ENCODE measurements at places on chromosomes 6 and 20.

DNA sequence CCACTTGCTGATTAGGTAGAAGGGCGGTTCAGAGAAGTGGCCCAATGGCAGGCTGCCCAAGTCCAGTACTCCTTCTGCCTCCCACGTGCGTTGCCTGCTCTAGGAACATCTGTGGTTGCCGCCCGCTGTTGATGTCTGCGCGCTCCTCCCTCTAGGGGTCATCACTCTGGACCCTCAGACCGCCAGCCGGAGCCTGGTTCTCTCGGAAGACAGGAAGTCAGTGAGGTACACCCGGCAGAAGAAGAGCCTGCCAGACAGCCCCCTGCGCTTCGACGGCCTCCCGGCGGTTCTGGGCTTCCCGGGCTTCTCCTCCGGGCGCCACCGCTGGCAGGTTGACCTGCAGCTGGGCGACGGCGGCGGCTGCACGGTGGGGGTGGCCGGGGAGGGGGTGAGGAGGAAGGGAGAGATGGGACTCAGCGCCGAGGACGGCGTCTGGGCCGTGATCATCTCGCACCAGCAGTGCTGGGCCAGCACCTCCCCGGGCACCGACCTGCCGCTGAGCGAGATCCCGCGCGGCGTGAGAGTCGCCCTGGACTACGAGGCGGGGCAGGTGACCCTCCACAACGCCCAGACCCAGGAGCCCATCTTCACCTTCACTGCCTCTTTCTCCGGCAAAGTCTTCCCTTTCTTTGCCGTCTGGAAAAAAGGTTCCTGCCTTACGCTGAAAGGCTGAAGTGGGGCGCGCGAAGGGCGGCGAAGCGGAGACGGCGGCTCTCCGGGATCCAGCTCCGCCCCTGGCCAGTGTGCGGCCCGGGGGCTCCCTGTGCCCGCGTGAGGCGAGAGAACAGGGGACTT is 8.5 kb downstream of the TRIM15 start:
- DNase-seq: peak; percentile 74

DNA sequence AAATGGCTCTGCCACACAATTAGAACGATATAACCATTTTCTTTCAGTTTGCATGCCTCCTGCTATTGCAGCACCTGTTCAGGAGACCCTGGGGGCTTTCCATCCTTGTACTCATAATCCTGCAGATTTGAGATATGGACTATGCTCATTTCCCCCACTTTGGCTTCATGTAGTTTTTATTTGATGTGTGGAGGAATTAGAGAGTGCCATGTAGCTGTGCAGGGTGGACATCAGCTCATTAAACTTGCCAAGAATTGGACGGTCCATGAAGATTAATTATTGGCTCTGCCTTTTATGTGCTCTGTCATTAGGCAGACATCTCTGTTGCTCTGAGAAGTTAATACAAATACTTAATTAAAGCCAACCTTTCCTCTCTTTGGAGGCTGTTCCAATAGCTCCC is 66.2 kb upstream of the CD83 start:
- DNase-seq: no peak

- DNase-seq: no peak
These were observed 112.8 kb downstream of the INSM1 start for GRCh38 chr20:20480689-20481088.

DNA sequence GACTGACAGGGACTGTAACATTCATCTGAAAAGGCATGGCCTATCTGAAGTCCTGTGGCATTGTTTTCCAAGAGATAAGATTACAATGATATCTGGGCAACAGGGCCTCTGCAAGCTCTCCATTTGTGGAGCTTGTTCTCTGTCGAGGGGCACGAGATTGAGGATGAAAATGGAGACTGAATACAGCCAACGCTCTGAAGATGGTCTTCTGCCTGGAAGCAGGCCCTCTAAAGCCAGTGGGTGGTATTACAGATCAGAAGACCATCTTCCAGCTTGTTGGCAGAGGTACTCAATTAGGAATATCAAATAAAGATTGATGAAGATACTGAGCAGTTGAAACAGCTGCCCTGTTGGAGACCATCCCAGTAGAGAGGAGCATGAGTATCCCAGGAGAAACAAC is 288.2 kb downstream of the CENPW start:
- no peak for DNase-seq

DNA sequence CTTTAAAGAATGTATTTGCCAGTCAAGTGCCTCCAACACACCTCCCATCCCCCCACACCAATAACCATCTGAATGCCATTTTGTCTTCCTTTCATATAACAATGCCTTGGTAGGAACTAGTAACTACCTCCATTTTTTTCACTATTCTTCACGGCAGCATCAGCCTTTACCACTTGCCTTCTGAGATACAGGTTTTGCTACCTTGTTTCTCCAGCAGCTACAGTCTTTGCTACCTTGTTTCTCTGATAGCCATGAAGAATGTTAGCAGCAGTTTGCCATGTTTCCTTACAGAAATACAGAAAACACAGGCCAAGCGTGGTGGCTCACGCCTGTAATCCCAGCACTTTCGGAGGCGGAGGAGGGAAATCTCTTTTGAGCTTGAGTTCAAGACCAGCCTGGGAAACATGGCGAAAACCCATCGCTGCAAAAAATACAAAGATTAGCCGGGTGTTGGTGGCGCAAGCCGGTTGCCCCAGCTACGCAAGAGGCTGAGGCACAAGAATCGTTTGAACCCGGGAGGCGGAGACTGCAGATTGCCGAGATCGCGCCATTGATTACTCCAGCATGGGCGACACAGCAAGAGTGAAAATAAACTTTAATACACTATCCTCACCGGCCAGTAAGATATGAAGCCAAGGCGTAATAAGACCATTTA is 100.9 kb downstream of the HFE start:
- DNase-seq: peak; percentile 40

- no peak for DNase-seq
These were observed 53.8 kb downstream of the ADAT2 start for GRCh38 chr6:143396497-143397226.

GRCh38 chr6:23277521-23278179 is 708.3 kb downstream of the HDGFL1 start:
- DNase-seq: no peak

- DNase-seq: no peak
These were observed 42.4 kb downstream of the FAM184A start for GRCh38 chr6:119036081-119036480.

GRCh38 chr6:9307786-9308185 is 872.4 kb upstream of the SLC35B3 start:
- no peak for DNase-seq

DNA sequence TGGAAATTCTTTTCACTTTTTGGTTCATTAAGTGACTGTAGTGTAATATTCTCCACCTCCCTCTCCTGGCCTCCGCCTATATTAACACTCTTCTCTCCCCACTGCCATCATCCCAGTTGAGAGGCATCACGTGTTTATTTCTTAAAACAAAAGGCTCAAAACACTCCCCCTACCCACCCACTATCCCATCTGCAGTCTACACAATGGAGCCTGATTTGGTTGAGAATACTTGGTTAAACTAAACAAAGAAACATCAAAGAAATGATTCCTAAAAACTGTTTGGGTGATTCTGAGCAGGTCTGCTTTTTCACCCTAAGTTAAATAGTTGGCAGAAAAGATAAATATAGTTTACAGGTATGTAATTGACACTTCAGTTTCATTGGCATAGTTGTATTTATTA is 5.9 kb downstream of the TFAP2B start:
- DNase-seq: no peak

DNA sequence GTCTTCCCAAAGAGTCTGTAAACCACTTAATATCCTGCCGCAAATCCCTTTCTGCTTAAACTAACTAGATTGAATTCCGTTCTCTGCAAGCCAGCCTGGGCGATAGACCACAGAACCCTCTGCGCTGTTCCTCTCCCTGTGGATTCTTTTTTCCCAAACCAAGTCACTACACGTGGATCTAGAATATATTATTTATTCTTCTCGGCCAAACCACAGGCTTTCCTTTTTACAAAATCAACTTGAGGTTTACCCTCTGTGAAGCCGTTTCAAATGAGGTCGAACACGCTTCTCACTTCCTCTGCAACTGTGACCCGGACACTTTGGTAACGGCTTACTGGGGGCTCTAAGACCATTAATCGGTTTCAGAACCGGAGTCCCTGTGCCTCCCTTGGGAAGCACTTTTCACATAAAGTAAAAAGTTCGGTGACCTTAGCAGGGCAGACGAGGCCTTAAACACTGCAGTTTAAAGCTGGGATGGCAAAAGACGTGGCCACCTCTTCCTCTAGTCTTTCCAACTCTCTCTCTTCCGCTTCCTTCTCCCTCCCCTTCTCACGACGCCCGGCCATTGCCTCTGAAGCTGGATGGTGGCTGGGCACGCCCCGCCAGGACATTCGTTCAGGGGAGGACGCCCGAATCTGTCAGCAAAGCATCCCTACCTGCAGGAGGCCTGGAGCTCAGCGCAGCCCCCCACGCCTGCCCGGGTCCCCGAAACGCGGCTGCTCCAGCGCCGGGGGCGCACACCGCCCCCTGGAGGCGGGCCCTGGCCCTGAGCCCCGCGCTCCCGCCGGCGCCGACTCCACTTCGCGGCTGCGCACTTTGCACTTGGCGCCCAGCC is 55.0 kb upstream of the FOXC1 start:
- peak; percentile 69 for DNase-seq

GRCh38 chr6:117025310-117025709 is 148.3 kb downstream of the RFX6 start:
- DNase-seq: no peak

- DNase-seq: no peak
These were observed 16.8 kb downstream of the CASS4 start for GRCh38 chr20:56428881-56429280.

- peak; percentile 35 for DNase-seq
These were observed 5.3 kb upstream of the ACAT2 start for GRCh38 chr6:159756508-159756907.

- no peak for DNase-seq
These were observed 18.7 kb upstream of the COL10A1 start for GRCh38 chr6:116144605-116145004.

DNA sequence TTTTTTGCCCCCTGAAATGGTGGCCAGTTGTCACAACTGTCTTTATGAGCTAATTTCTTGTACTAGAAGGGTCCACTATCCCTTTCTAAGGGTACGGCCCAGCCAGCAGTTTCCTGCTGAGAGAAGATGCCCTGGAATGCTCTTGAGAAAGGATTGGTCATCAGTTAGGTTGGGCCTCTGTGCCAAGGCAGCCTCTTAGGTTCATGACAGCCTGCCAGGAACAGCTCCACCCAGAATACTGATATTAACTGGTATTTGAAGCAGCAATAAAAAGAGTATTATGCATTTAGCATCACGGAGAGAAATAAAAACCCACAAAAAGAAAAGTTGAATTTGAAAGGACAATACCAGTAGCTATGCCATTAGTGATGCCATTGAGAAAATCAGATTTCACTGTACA is 9.0 kb upstream of the HINT3 start:
- peak; percentile 61 for DNase-seq

- DNase-seq: no peak
These were observed 37.0 kb downstream of the MC3R start for GRCh38 chr20:56285496-56285895.

- no peak for DNase-seq
These were observed 3.7 kb upstream of the SLC17A2 start for GRCh38 chr6:25934156-25934555.

DNA sequence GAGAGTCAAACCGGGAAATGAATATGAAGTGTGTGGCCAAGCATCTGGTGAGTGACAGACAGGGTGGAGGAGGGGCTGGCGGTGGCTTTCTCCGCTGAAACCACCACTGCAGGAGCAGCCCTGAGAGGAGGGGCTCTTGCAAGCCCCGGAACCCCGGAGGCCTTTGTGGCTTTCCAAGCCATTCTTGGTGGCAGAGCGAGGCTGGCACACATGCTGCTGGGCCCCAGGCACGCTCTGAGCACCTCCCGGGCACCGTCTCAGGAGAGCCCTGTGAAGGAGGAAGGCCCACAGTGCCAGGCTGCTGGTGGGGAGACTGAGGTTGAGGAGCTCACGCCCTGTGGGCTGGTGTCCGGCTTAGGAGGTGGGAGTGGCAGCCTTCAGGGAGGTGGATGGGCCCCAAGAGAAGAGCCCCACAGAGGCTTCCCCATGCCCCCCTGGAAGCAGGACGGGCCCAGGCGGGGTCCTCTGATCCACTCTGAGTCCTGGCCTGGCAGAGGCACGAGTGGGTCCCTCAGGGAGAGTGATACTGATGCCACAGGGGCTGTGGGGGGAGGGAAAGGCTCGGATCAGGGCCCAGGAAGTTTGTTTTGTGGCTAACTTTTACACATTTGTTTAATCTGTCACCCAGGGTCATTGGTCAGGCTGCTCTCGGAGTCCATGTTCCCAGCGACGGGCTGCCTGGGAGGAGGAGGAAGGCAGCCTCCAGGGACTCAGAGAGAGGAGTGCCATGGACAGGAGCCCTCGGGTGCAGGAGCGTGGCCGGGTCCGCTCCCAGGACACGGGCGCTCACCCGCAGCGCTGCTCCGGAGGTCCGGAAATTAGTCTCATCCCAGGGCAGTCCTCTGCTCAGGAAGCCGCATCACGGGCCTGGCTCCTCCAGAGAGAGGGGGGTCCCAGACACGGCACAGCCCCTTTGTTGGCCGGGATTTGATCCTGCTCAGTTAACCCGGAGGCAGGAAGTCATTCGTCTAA is 170.7 kb downstream of the ERMARD start:
- DNase-seq: no peak

- DNase-seq: no peak
These were observed 13.7 kb upstream of the PLCG1 start for GRCh38 chr20:41123631-41124030.

- no peak for DNase-seq
These were observed 36.9 kb downstream of the TRPC4AP start for GRCh38 chr20:35055445-35056276.

GRCh38 chr20:2794202-2794748 is 6.2 kb downstream of the CPXM1 start:
- DNase-seq: no peak

- DNase-seq: no peak
These were observed 82.6 kb upstream of the CCDC167 start for GRCh38 chr6:37582306-37582705.

DNA sequence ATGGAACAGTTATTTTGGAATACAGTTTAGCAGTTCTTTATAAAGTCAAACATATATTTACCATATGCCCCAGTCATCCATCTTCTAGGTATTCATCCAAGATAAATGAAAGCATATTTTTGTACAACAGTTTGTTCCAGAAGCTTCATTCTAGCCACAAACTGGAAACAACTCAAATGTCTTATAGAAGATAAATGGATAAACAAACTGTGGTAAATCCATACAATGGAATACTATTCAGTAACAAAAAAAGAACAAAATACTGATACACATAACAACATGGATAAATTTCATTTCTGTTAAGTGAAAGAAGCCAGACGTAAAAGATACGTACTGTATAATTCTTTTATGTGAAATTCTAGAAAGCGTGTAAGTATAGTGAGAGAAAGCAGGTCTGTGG is 167.0 kb upstream of the AHI1 start:
- no peak for DNase-seq

DNA sequence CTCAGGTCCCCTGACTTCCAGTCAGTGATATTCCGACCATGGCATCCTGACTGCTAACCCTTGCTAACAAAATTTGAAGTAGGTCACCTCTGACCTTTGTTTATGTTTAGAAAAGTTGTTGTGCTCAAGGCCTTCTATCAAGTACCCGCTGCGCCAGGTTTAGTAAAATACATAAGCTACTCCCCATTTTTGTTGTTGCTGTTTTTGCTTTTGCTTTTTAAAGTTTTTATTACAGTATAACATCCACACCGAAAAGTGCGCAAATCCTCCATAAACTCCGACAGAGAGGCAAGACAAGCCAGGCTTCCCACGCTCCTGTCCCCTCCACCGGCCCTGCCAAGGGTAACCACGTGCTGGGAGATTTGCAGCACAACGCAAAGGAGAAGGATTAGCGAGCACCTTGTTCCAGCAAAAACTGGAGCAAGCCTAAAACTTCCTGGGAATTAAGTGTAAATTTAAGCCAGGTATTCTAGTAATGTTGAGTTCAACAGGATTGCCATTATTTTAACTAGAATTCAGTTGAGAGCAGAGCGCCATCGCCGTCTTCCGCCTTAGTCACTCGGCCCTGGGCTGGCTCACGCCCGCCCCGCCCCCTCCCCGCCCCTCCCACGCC is 17.8 kb upstream of the HMGN4 start:
- peak; percentile 69 for DNase-seq
